ENCODE measurements at places on chromosomes 5 and 9.

DNA sequence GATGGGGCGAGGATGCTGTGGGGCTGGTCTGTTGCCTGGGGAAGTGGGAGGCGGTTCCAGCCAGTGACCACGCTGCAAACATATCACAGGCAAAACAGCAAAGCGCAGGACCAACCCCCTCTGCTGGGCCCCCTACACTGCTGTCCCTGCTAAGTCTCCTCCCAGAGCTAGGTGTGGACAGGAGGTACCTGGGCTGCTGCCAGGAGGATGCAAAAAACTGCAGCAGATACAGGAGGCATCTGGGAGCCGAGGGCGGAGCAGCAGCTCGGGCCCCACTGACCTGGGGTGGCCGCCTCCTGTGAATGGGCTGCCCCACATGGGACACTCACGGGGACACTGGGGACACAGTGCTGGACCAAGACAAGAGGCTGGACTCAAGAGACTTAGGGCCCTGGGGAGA lies 48.0 kb upstream of the PHYKPL start:
- no peak for DNase-seq

DNA sequence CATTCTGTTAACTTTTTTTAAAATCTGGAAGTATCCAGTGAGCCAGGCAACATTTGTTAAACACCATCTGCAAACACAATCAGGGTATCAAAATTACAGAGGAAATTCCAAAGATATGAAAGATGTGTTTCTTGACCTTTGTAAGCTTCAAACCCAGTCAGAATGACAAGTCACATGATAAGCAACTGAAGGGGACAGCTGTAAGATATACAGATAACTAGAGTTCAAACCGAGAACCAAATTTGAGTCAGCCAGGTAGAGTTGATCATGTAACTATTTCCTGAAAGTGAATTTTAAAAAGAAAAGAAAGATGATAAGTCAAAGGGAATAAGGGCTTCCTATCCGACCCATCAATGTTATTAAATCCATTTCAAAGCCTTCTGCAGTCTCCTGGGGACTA lies 196.2 kb downstream of the DEPDC1B start:
- no peak for DNase-seq

DNA sequence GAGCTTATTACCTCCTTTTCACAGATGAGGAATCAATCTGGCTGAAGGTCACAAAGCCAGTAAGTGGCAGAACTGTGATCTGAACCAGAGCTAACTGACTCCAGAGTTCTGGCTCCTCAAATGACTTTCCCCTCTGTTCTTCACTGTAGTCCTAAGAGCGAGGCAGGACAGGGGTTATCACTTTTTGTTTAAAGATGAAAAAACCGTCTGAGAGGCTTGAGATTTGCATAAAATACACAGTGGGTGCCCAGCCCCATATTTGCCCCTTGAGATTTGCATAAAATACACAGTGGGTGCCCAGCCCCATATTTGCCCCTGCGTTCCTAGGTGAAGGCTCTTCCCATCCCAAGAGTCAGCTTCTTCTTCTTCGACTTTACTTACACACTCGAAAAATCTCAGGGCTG lies 667 bp downstream of the FBXO10 start:
- no peak for DNase-seq

DNA sequence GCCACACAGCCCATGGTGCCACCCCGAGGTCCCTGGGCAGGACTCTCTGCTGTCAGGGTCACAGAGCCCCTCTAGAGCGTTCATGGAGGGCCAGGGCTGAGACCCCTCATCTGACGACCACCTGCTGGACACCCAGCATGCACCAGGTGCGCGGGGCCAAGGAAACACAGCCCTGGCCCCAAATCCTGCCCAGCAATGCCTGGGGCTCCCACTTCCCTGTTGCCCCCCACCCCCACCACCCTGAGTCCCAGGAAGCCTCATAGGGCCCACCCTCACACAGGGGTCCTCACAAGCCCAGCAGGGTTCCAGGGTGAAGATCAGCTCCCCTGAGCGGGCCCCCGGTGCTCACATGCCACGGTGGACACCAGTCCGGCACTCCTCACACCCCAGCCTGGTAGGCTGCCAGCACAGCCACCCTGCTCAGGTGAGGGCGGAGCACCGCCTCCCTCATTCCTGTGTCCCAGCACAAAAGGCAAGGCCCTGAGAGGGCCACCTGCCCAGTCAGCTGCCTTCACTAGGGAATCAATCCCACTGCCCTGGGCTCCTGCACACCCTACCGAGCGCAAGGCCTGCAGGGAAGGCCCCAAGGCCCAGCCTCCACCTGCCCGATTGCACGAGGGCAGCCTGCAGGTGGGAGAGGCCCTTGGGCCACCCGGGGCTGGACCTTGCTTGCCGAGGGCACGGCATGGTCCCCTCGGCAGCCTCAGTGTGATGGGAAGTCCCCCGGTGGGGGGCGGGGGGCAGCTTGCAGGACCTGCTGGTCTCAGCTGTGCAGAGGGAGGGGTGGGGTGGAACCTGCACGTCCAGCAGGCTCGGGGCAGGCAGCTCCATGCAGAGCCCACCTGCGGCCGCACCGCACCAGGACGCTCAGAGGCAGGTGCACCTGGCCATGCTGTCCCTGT lies 56.4 kb upstream of the UBAC1 start:
- no peak for DNase-seq

DNA sequence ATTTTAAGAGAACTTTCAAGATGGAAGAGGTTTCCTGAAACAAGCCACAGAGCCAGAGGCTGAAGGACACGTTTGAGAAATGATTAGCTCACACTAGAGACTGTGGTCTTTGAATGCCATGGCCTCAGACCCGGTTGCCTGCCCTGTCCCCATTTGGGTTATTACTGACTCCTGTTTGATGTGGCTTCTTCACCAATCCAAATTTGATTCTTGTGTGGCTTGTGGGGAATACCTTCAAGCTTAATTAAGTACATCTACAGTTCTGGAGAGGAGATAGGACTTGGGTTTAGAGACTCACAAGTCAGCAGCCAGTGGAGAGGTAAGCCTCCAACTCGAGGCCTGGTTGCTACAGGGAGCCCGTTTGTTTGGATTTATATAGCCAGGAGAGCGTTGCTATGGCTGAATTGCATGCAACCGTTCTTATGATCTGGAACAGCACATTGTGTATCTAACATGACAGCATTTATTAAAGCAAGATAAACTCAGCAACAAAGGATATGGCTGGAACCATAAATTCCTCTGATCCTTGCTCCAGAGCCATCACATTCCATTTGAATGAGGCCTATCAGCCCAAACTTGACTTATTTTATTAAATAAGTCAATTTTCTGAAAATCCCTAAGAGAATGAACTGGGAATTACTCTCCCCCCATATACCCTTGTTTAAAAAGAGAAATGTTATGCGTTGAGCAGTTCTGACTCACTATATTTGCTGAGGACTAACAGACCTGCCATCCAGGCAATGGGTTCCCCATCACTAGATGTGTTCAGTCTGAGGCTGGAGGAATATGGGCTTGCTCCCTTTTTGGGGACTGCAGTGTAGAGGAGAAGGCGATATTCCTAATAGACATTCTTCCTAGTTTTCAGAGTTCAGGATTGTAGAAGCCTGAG lies 88.4 kb upstream of the TNFSF8 start:
- peak; percentile 12 for DNase-seq

DNA sequence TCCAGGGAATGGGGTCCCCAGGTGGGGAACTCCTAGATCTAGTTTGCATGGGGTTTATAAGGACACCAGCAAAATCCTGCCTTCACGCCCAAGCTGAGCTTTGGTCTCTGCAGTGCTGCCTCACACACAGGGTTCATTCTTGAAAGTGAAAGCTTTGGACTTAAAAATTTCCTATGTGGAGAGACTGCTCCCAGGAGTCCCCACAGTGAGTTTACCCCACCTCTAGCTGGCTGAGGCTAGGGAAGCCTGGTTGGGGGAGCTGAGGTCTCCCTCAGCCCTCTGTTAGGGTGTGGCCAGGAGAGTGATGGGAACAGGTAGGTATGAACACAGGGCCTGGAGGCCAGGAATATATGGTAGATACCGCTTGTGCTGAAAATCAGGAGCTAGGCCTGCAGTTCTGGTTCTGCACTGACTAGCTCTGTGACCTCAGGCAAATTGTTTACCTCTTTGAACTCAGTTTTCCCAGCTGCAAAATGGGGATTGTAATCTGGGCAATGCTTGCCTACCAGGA lies 41.5 kb upstream of the LARP1 start:
- DNase-seq: no peak

DNA sequence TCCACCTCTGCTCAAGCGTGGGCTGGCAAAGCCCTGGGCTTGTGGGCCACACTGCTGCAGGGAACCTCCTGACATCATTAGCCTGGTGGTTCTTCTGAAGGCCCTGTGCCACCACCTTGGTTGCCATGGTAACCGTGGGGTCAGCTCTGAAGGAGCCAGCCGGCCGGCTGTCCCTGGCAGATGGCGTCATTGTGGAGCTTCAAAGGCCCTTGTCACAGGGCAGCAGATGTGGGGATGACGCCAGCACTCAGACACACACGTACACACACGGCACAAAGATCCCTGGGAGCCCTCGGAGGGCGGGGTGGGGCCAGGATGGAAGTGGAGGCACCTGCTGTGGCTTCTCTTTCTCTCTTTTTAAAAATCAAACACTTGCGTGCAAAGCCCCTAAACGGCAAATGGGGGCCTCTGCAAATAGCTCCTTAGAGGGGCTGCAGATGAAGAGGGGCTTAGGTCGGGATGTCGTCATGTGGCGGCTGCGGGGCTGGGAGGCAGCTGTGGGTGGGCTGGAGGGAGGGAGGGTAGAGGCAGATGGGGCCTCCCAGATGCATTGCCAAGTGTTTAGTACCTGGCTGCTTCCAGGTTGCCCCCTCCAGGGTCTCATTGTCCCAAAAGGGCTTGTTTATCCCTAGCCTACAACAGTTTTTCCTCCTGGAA lies 19.5 kb upstream of the RPL26L1 start:
- DNase-seq: no peak

- no peak for DNase-seq
These were observed 16.8 kb downstream of the SERINC5 start for GRCh38 chr5:80238778-80239679.

DNA sequence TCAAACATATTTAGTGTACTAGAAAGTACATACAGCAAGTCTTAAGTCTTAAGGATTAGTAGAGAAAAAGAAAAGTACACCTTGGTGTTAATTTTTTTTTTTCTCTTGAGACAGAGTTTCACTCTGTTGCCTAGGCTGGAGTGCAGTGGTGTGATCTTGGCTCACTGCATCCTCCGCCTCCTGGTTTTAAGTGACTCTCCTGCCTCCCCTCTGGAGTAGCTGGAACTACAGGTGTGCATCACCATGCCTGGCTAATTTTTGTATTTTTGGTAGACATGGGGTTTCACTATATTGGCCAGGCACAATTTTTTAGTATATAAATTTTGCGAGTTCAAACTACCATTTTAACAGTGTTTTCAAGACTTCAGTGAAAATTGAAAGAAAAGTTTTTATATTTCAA lies 1941.1 kb upstream of the CDH6 start:
- no peak for DNase-seq

GRCh38 chr5:136023958-136024541 lies 4.7 kb upstream of the TGFBI start:
- DNase-seq: no peak

DNA sequence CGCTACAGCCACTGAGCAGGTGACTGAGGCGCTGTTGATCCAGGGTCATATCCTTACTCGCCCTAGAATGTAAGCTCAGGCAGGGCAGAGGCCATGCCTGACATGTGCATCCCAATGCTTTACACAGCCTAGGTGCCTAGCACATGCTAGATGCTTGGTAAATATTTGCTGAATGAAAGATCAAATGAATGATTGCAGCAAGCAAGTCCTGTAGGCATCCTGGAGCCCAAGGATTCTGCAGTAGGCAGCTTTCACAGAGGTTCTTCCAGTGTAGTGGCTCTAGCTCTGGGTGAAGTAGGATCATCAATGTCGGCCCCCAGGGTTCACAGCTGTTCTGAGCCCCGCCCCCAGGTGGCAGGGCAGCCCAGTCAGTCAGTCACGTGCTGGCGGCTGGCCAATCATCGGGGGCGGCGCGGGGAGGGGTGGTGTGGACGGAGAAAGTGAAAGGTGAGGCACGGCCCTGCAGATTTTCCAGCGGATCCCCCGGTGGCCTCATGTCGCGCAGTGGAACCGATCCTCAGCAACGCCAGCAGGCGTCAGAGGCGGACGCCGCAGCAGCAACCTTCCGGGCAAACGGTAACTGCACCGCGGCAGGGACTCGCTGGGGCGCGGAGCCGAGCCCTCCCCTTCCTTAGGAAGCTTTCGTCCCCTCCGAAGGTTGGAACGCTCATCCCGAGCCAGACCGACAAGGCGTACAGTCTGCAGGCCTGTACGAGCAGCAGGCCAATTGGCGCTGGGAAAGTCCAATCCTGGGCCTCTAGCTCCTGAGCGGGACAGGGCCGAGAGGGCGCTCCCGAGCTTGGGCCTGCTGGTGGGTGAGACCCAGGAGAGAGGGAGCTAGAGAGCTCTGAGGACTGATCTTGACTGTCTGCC lies at the start of gene GALT:
GALT (plus strand) TSS at position 465 of the 873 bp plus-strand sequence; CDS start at position 495, 30 bp downstream.
- peak; percentile 92 for DNase-seq

DNA sequence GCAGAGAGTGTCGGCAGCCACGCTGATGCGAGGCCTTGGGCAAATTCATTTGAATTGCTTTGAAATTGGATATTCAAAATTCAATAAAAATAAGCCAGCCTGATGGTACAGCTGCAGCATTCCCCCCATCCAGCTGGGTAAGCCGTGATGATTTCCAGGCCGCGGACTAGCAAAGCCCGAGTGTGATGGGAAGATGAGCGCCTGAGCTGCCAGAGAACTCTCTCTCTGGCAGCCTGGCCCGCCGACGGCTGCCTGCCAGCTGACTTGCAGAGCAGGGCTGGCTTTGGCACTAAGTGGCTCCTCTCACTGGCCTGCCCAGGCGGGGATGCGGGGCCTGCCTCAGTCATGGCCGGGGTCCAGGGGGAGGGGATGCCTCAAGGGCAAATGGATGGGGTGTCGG lies 268.3 kb upstream of the WWC1 start:
- no peak for DNase-seq

GRCh38 chr5:3194271-3194670 lies 401.4 kb upstream of the IRX1 start:
- DNase-seq: peak; percentile 33

DNA sequence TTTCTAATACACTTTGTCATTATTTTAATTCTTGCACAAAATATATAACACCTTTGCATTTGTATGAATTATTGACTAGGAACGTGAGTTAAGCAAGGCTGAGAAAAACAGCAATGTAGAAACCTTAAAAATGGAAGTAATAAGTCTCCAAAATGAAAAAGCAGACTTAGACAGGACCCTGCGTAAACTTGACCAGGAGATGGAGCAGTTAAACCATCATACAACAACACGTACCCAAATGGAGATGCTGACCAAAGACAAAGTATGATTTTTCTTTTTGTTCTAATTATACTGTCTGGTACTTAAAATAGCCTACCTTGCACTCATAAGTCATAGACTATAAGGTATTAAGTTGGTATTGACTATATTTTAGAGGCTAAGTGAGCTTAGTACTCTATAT lies 34.4 kb downstream of the RAD50 start:
- no peak for DNase-seq

- DNase-seq: no peak
These were observed 396.2 kb downstream of the RAB3C start for GRCh38 chr5:58979090-58979489.

Measured in renal pelvis (tissue), 12 donors.